Activated CD4-positive, alpha-beta T cell treated with anti-CD3 and anti-CD28 coated beads, Interleukin-2, amount 50 U/mL, for 1 hour (primary cell): ENCODE measurements at places on chromosomes 13 and 19.

GRCh38 chr19:55578761-55579747 lies 1.6 kb downstream of the ZNF579 start:
- no peak for DNase-seq

GRCh38 chr13:37795326-37795725 lies 74.2 kb downstream of the TRPC4 start:
- DNase-seq, result no peak

- no peak for DNase-seq
Observed at GRCh38 chr13:20460761-20461160, 64.9 kb downstream of the CRYL1 start.

DNA sequence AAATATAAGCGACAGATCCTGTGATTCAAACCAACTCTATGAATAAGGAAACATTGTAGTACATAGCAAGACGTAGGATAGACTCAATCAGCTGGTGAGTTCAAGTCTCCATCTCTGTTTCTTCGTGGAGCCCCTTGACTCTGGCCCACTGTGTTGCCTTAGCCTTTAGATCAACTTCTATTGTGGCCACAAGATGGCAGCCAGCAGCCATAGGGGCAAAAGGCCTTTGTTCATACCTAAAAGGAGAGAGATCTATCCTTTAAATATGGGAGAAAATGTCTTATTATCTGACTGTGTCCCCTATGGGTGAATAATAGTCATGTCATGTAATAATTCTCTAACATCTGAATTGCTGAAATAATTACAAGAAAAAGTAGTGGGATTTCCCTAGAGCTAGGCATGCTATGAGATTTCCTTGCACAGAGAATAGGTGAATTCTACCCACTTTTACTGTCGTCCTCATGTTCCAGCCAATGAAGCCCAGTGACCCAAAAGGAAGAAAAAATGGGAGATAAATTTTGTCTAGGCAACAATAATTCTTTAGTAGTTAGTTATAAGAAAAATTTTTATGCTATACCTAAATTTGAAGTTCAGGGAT lies 129.4 kb downstream of the PCDH20 start:
- no peak for DNase-seq

GRCh38 chr19:738509-739128 lies 12.3 kb upstream of the MISP start:
- DNase-seq, result no peak

DNA sequence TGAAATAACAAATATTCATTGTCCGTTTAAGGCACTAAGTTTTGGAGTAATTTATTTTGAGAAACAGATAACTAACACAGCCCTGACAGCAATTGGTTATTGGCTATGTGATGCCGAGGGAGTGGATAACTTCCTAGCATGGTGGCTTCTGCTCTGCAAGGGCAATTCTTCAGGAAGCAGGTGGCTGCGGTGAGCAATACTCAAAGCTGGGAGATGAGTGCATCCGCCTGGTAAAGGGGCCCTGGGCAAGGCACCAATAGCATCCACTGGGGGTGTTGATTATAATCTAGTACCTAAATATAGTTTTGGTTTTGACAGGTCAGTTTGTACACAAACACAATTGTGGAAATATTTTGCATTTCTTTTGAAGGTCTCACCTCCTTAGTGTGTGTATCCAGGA lies 41.0 kb downstream of the CCDC70 start:
- DNase-seq, result no peak

GRCh38 chr13:83672612-83673011 lies 209.7 kb downstream of the SLITRK1 start:
- no peak for DNase-seq

GRCh38 chr13:20525601-20526544 lies at the start of gene CRYL1:
CRYL1 (minus strand) TSS chr13:20525857; CDS start chr13:20525794, 63 bp downstream.
- peak; percentile 69 for DNase-seq

- no peak for DNase-seq
Observed at GRCh38 chr19:55305983-55306562, 19.1 kb downstream of the TMEM150B start.

GRCh38 chr19:4007836-4008539 lies 452 bp downstream of the PIAS4 start:
- peak; percentile 19 for DNase-seq

DNA sequence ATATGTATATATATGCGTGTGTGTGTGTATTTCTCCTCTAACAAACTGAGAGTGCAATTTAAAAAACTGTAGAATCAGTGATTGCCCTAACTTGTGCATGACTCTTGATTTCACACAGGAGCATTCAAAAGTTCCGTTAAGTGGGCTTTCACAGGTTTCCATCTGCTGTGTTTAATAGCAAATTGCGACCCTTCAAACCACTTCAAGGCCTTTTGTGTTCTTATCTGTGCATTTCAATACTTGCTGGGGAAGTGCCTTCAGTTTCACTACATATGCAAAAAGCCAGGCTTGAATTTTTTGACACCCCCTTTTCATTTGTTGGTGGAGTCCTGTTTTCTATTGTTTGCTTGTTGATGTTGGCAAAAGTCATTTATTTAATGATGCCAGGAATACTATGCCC lies 158.0 kb downstream of the TM9SF2 start:
- no peak for DNase-seq

- DNase-seq, result no peak
Observed at GRCh38 chr13:85812282-85812681, 13.1 kb upstream of the SLITRK6 start.
